ENCODE measurements at places on chromosomes 6 and 20.

- DNase-seq = no peak
These were observed 1010.8 kb upstream of the EYS start for GRCh38 chr6:66717801-66718200.

DNA sequence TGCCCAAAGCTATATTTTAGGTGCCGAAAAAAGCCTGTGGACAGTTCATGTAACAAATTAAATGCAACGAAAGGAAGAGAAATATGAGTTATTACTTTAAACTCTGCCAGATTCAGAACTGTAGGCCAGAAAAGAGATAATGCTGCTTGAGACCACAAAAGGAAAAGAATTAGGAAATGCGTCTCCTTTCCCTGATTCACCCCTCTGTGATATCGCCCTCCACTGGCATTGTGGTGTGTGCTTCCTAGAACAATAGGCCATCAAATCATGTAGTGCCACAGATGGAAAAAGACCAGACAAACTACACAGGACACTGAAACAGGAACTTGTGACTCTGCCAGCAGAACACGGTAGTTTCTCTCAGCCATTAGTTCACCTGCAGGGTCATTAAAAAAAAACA, 14.7 kb upstream of the LAMA4 start:
- no peak for DNase-seq

- DNase-seq = no peak
These were observed 33.5 kb upstream of the LGSN start for GRCh38 chr6:63353286-63353630.

DNA sequence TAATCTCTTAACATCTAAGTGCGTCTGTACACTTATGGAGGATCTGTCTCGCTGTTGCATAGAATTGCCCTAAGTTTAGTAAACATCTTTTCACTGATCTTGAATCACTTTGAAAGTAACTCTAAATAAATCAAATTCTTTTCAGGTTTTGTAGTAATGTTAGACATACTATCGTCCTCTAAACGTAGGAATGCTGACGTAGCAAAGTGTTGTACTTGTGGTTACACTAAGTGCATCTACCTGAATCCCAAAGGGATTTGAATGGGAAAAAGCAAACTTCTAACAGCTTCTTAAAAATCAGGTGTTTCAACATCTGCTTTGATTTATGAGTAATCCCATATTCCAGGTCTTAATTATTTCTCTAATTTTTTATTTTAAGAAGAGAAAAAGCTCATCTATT, 49.8 kb downstream of the MAP7 start:
- DNase-seq = no peak

DNA sequence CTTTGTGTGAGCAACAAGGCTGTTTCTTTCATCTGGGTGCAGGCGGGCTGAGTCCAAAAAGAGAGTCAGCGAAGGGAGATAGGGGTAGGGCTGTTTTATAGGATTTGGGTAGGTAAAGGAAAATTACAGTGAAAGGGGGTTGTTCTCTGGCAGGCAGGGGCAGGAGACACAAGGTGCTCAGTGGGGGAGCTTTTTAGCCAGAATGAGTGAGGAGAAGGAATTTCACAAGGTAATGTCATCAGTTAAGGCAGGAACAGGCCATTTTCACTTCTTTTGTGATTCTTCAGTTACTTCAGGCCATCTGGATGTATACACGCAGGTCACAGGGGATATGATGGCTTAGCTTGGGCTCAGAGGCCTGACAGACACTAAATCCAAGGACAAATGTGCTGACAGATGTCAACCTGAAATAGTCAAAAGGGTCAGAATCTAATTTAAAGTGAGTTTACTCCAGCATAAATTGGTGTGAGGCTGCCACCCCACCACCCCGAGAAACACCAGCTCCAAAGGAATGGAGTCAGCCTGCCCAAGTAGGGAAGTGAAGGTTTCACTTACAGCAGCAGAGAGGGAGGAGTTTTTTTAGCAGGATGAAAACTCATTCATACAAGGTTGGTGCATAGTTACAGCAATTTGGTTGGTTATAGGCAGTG, 560.0 kb upstream of the CDH4 start:
- no peak for DNase-seq

GRCh38 chr20:9285617-9286016, 216.7 kb downstream of the PLCB4 start:
- DNase-seq = no peak

DNA sequence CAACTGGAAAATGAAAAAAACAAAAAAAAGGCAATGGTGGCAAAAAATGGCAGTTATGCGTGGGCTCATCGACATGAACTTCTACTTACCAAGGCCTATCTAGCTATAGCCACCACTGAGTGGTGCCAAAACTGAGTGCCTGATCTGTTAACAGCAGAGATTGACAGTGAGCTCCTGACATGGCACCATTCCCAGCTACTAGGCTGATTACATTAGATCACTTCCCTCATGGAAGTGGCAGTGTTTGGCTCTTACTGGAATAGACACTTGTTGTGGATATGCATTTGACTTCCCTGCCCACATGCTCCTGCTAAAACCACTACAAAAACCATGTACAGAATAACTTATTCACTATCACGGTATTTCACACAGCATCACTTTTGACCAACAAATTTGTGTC, 216.1 kb upstream of the SGK1 start:
- DNase-seq = no peak

GRCh38 chr6:116507324-116507723, 4.1 kb upstream of the CALHM5 start:
- DNase-seq = no peak

DNA sequence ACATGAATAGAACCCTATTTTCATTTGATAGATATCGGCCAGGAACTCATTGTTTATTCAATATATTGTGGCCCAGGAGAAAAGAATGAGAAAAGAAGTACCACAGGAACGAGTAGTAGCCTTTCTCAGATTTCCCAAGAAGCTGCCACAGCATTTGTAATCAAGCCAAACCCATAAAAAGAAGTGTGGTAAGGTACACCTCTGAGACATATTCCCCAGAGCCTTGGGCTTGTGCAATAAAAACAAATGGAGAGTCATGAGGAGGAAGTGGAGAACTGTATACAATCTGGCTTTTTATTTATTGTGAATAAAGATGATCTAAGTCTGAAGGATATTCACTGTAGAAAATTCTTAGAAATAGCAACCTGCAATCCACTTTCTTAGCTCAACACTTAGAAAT, 36.7 kb downstream of the KIF6 start:
- peak; percentile 86 for DNase-seq

GRCh38 chr6:161853657-161854056, 579.8 kb upstream of the AGPAT4 start:
- DNase-seq = no peak

DNA sequence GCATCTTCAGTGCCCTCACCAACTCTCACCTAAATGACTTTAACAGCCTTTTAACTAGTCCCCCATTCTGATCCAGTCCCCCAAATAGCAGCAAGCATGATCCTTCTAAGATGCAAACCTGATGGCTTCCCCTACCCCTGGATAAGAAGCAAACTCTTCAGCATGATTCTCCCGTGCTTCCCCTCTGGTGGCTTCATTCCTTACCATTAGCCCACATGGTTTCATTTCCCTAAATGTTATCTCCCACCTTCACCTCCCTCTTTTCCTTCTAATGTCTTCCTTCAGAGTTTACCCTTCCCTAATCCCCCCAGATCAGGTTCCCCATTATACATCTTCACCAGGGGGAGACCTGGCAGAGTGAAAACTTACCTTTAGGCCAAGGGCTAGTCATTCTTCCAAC, 4.0 kb upstream of the RAB5IF start:
- no peak for DNase-seq

DNA sequence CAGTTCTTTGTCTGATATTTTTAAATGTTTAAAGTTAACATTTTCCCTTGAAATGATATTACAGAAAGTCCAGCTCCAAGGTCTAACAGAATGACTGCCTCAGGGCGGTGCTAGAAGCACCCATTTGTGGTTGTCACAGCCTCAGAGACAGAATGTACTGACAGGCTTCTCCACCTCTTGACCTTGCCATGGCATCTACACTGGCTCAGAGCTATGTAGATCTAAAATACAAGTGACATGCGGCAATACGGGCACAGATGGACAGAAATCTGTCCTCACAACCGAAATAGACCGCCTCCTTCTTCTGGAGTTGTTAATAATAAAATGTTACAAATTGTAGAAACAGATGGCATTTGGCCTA, 167.2 kb upstream of the THEMIS start:
- DNase-seq = no peak

DNA sequence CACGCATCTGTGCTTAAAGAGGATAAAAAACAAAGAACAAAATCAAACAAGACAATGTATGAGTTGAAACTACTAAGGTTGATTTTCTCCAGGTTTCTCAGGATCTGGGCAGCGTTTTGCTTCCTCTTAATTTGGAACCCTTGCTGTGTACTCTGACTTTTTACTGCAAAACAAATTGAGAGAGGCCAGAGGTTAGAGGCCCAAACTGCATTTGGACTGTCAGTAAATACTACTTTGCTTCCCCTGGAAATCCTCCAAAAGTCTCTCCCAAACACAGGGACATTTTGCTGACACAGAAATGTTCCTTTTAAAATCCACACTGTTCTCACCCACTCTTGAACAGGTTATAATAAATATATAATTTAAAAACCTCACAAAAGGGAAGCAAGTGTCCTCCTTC, 1.1 kb downstream of the ARG1 start:
- DNase-seq = no peak

DNA sequence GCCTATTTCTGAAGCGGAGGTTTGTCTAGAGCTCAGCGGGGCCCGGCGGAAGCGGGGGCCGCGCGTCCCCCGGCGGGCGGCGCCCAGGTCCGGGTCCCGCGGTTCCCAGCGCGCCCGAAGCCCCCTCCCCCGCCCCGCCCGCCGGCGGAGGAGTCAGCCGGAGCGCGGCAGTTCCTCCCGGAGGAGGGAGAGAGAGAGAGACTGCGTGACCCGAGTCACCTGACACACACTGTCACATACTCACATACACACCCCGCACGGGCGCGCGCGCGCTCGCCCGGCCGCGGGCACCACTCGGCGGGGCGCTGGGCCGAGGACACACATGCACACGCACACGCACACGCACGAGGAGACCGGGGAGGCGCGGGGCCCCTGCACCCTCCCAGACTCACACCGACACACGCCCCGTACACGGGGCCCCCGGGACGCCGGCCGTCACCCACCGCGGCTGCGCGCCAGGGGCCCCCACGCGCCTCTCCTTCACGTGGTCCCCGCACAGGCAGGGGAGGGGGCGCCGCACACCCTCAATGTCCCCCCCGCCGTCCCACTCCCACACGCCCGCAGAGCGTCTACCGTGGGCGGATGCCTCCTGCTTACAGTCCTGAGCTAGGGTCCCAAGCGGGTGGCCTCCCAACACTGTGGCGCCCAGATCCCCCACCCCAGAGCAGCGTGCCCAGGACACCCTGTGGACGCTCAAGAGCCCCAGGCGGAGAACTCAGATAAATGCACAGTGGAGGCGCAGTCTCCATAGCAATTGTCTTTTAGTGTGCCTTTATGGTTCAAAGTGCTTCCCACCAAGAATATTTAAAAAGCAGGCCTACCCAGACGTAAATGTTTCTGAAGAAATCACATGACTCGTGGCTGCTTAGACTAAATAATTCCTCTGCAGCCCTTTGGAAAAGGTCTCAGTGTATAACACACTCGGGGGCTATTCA, at the start of gene RRAGD:
Gene RRAGD, minus strand, starts transcription at position 203 of the 935 bp plus-strand sequence. CDS start 280 bp downstream, outside the sequence.
- no peak for DNase-seq

- DNase-seq = no peak
These were observed 30.7 kb upstream of the SPTLC3 start for GRCh38 chr20:12978126-12978394.

DNA sequence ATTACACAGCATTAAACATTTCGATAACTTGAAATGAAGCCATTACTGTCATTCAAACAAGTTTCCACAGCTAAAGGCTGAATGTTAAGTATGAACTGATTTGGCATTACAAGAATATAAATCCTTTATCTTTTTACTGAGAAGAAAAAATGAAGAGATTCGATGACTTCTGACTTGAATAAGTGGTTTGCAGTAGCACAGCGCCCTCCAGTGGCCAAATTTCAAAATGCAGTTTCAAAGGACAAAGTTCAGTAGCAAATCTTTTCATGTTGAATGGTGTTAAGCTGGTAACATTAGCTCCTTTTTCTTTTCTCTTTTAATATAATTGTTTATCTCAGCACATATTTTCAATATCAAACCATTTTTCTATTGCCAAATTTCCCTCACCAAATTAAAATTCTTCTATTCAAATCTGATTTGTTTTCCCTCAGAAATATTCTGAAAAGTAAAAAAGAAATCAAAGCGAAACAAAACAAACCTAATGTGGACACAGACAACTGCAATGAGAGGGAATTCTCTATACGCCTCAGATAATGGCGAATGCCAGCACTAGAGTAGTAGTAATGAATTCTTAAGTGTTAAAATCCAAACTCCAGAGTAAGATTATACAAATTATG, 145.7 kb downstream of the BTBD9 start:
- peak; percentile 45 for DNase-seq

GRCh38 chr6:46507426-46507825, 16.2 kb upstream of the RCAN2 start:
- no peak for DNase-seq

DNA sequence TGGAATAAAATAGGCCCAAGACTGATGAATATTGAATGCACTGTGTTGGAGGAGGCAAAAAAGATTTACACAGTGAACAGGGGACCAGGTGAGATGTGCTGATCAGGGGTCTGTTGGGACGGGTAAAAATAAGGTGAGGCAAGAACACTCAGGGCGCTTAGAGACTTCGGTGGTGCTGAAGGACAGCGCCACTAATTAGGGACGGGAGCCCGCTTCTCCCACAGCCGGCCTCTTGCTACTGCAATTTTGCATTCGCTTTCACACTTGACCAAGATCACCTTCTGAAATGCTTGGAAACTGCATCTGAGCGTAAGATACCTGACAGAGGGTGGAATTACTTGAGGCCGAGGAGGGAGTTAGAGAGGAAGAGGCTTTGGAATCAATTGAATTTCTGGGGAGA, 7.3 kb downstream of the TFAP2D start:
- no peak for DNase-seq

GRCh38 chr6:17473554-17473953, 80.2 kb downstream of the CAP2 start:
- no peak for DNase-seq

- DNase-seq = no peak
These were observed 7.7 kb upstream of the MICB start for GRCh38 chr6:31490115-31490873.

DNA sequence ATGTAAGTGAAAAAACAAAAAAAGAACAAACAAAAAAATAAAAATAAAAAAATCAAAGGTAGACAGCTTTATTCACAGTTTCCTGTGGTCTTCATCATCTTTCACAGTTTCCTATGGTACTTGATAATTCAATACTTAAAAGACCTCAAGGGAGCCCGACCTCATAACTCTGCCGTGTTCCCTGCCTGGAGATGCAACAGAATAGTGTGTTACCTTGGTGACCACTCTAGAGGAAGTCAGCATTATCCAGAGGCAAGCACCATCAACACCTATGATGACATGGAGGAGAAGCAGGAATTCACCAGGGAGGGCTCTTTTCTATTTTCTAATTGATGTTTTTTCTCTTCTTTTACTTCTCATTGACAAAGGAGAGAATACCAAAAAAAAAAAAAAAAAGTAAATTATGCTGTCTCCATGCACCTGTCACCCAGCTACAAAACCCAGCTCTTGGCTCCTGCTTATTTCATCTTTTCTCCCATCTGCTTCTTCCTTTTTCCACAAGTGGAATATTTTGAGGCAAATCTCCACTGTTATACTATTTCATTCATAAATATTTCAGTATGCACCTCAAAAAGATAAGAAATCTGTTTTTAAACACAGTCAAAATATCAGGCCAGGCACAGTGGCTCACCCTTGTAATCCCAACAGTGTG, 95.8 kb upstream of the STXBP5 start:
- DNase-seq = no peak

GRCh38 chr6:104623052-104623690, 236.5 kb downstream of the HACE1 start:
- no peak for DNase-seq

GRCh38 chr6:65760285-65760684, 53.3 kb upstream of the EYS start:
- DNase-seq = no peak
